Esophagus squamous epithelium (tissue), 5 donors: ENCODE measurements at places on chromosomes 3 and 15.

GRCh38 chr3:152365766-152366593 lies 97.3 kb downstream of the MBNL1 start:
- no peak for DNase-seq

DNA sequence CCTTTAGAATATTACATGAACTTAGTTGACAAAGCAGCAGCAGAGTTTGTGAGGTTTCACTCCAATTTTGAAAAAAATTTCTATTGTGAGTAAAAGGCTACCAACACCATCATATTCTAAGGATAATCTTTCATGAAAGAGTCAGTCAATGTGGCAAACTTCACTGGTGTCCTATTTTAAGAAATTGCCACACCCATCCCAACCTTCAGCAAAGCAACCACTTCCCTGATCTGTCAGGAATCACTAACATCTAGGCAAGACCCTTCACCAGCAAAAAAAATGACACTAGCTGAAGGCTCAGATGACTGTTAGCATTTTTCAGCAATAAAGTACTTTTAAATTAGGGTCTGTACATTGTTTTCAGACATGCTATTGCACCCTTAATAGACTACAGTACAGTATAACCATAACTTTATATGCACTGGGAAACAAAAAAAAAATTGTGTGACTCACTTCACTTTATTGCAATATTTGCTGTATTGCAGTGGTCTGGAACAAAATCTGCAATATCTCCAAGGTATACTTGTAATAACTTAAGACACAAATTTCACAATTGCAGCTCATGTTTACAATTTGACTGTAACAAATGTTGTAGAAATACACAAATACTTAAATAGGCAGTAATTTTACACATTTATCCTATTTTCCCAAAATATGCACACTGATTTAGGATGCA lies 38.9 kb upstream of the ALCAM start:
- no peak for DNase-seq

DNA sequence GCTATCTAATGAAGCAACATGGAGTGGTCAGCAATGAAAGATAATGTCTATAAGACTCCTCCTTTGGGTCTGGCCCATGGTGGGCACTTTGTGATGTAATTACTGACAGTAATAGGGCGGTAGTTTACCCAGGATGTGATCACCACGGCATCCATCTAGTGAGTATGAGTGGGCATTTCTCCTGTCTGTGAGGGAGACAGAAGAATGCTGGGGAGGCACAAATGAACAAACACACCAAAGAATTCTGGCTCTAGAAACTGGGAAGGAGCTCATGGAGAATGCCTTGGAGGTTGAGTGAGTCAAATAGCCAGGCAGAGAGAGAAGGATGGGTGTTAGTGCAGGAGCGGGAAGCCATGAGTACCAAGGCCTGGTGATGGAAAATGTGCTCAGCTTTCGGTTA lies 217.5 kb downstream of the WNT5A start:
- DNase-seq, result no peak

GRCh38 chr3:8246070-8246469 lies 255.6 kb upstream of the LMCD1 start:
- no peak for DNase-seq

DNA sequence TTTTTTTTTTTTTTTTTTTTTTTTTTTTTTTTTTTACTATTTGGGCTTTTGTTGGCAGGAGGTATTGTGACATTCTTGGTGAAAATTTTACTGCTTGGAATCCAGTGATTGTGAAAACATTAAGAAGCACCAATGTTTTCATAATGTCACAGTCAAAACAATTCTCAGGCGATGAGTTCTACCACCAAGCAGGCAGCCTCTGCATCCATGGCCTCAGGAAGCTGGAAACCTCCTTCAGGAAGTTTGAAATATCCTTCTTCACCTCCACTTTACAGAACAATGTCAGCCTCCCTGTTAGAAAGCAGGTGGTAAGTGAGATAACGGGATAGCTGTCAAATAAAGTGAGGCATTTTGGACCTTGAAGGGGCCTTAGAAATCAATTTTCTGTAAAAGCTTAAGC lies 98.3 kb downstream of the MEX3B start:
- no peak for DNase-seq

GRCh38 chr15:91517491-91518200 lies 335.9 kb upstream of the SLCO3A1 start:
- no peak for DNase-seq

DNA sequence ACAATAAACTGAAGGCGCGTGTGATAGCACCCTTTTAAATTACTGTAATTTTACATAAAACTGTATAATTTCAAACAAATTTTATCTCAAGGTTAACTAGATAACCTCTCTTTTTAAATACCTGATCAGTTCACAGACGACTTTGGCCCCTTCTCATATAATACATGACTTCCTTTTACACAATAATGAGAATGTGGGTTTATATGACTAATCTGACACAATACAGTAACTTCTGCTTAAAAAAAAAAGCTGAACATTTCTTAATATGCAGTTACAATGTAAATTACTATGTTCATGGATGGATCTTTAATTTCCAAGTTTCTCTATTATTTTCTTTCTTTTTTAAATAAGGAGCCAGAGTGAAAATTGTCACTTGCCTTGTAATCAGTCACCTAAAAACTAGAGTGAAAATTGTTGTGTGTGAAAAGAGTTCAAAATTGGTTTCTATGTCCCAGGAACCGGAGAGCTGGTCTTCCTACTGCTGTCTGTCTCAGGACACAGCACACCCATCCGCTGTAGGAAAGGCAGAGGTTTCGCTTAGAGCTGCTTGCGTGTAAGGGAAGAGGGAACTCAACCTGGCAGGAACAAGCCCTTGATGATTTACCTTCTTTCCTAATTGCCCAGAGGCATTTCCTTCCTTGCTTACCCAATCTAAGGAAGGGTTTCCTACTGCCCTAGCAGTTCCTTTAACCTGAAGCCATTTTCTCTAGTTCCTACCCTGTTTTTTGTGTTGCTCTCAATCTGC lies 33.3 kb downstream of the PLD1 start:
- DNase-seq, result no peak

DNA sequence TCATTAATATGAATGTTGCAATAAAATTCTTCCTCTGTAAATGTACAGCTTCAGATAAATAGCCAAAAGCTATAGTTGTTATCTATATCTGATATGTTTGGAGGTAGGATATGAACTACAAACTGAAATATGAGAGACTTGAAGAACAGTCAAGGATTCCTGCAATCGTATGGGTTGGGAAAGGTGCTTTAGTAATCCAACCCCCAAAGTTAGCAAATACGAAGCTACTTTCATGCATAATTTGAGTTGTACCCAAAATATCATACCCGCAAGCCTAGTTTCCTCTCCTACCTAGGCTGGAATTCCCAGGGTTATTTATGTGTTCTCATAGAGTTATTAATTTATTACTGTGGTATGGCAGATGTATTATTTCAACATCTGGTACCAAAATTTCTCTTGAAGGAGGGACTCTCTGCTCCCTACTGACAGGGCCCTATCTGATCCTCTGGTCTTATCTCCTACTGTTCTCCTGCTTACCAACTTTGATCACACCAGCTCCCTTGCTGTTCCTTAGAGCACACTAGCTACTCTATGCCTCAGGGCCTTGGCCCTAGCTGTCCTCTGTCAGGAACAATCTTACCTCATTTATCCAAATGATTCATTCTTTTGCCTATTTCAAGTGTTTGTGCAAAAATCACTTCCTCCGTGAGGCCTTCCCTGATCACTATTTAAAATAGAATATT lies 140.4 kb upstream of the CCDC54 start:
- no peak for DNase-seq

DNA sequence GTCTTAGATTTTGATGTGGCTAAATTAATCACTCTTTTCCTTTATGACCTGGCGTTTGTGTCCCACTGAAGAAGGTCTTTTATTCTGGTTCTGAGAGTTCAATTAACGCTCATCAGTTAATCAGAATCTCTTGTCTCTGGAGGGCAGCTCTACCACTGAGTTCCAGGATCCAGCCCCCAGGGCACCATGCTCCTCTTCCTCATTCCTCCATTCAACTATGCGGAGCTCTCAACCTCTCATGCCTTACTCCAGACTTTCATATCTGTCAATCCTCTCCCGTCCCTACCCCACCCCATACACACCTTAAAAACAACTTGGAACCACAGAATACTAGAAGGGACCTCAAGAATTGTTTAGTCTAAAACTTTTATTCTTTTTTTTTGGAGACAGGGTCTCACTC lies 4.8 kb upstream of the ABHD5 start:
- DNase-seq, result no peak

DNA sequence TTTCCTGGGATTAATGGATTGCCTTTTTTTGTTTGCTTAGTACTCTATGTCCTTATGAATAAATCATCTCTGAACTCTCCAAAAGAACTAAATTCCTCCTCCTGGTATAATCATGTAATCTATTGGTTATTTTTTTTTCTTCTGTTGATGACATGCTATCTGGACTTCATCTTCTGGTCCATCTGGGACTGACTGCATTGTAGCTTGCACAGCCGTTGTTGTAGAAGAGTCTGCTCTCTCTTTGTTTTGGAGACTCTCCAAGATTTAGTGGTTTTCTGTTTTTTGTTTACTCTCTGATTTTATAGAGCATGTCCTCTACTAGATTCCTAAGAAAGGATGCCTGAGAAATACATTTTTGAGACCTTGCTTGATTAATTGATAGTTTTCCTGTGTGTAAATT lies 19.1 kb downstream of the IREB2 start:
- DNase-seq, result no peak

- DNase-seq, result no peak
These were observed 144.8 kb downstream of the RBPMS2 start for GRCh38 chr15:64630396-64631107.

DNA sequence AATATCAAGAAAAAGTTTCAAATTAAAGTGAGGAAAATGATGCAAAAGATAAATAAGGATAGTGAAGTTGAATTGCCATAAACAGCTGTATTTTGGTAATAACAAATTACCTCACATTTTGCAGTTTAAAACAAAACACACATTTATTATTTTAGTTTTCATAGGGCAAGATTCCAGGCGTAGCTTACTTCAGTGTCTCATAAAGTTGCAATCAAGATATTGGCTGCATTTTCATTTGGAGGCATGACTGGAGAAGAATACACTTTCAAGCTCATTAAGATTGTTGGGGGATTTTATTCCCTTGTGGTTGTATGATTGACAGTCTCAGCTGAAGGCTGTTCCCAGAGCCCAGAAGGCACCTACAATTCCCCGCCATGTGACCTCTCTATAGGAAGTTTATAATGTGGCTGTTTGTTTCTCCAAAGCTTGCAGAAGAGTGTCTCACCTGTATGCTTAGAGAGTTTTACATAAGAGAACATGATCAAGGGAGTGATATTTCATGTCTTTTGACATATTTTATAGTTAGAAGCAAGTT lies 151.4 kb downstream of the OTOL1 start:
- DNase-seq, result no peak

DNA sequence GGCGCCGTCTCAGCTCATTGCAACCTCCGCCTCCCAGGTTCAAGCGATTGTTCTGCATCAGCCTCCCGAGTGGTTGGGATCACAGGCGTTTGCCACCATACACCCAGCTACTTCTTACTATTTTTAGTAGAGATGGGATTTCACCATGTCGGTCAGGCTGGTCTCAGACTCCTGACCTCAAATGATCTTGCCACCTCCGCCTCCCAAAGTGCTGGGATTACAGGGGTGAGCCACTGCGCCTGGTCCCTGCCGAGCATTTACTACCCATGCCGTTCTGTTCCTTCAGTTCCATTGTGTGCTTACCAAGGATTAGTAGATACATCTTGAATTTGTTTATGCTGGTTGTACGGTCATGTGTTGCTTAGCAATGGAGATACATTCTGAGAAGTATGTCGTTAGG lies 10.3 kb downstream of the CHD2 start:
- no peak for DNase-seq

DNA sequence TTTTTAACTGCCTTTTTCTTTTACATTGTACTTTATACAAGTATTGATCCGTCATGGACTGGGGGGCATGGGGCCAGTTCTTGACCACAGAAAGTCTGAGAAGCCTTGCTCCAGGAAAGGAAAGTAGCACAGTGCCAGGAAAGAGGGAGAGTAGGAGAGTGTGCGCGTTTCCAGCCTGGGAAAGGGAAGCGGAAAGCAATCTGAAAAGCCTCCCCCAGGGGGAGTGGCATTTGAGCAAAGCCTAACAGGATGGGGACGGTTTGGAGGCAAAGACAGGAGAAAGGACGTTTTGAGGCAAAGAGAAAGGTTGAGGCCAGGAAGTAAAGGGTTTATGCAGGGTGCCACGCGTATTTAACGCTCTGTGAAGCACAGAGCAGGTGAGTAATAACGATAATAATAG lies 116.9 kb downstream of the RORA start:
- DNase-seq, result no peak

DNA sequence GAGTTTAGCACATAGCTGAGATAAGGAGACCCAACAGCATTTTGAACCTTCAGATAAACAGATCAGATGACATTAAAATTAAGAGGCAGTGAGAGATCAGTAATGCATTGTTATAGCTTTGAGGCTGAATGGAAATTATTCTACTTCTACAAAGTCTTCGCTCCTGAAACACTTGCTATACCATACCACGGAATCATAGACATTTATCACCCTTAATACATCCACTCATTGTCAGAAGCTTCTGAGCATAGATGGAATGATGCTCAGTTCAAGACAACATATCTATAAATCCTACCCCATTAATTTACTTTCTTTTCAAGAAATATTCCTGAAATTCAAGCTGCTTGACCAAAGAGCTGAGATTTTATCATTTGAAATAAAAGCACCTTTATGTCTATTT lies 266.7 kb downstream of the C3orf38 start:
- DNase-seq, result no peak

GRCh38 chr3:17802950-17803349 lies 60.5 kb upstream of the TBC1D5 start:
- DNase-seq, result no peak

DNA sequence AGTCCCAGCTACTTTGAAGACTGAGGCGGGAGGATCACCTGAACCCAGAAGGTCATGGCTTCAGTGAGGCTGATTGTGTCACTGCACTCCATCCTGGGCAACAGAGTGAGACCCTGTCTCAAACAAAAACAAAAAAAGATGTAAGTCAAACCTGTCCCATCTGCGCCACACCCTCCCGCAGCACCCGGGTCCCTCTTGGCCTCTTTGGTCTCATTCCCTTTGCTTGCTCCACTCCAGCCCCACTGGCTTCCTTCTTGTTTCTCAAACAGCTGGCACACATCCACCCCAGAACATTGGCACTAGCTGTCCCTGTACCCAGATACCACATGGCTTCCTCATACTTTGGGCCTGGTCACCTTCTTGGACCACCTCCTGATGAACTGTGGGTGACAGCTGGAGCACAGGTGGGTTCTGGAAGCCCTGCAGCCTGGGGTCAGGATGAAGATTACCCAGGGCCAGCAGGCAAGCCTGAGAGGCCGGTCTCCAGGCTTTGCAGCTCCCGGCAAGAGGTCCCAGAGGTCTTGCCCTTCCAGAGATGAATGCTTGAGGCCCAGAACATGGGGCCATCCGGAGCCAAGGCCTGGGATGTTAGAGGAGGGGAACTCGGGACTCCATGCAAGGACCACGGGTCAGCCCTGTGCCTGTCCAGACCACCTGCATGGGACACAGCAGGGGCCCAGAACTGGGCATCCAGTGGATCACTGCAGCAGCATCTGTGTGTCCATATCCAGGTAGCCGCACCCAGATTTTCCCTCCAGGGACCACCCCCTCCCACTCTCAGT lies 10.9 kb upstream of the GATA2 start:
- DNase-seq, result no peak

- no peak for DNase-seq
These were observed 132.2 kb downstream of the MBNL1 start for GRCh38 chr3:152400887-152401286.

GRCh38 chr3:32335365-32336112 lies 56.1 kb upstream of the CMTM7 start:
- DNase-seq, result no peak

GRCh38 chr3:177827511-177828207 lies 630.4 kb upstream of the TBL1XR1 start:
- DNase-seq, result no peak

GRCh38 chr3:154486949-154487348 lies 57.0 kb upstream of the GPR149 start:
- no peak for DNase-seq
